Spleen (tissue), 13 donors: ENCODE measurements at places on chromosomes 5 and 9. TPM values are rescaled to one million over a fixed set of nuclear protein-coding genes. Genes with fewer than 3 reads are reported as not detected.

Gene FXN
- 17.8 TPM for total RNA-seq

Gene GNAQ
- 31.6 TPM for total RNA-seq

Gene MAMDC4
- total RNA-seq, result 11.1 TPM

Gene SLC24A2
- not detected for total RNA-seq

Gene TOR4A
- total RNA-seq, result 26.1 TPM

Gene PPP3R2
- not detected for total RNA-seq

Gene CD274
- 34.8 TPM for total RNA-seq

Gene PDE8B
- total RNA-seq, result 0.77 TPM

Gene NXNL2
- 0.94 TPM for total RNA-seq

Gene CENPP
- total RNA-seq, result 15.8 TPM

Gene PCDHA11
- 0.11 TPM for total RNA-seq

Gene FSD1L
- total RNA-seq, result 5.8 TPM

Gene OR13C4
- total RNA-seq, result not detected

Gene DOCK8
- 172 TPM for total RNA-seq

Gene MORN5
- total RNA-seq, result not detected

Gene TEK
- total RNA-seq, result 36.3 TPM

Gene PCDHGA6
- 3.9 TPM for total RNA-seq

Gene PKD2L2
- 1.1 TPM for total RNA-seq

Gene MEF2C
- total RNA-seq, result 119 TPM

Gene EDIL3
- 2.3 TPM for total RNA-seq

Gene CSNK1G3
- 67.1 TPM for total RNA-seq

Gene PNPLA7
- total RNA-seq, result 8.7 TPM

Gene ABLIM3
- total RNA-seq, result 13.8 TPM

Gene GRXCR2
- total RNA-seq, result not detected

Gene TRMO
- total RNA-seq, result 21.6 TPM

Gene ANKDD1B
- 0.34 TPM for total RNA-seq

Gene EGFLAM
- 15.3 TPM for total RNA-seq

Gene PCDHA2
- not detected for total RNA-seq

Gene CNTFR
- total RNA-seq, result 38.6 TPM

Gene WNT8A
- total RNA-seq, result not detected

Gene SPRY4
- total RNA-seq, result 33.4 TPM
